ENCODE measurements at places on chromosomes 5 and 9.

DNA sequence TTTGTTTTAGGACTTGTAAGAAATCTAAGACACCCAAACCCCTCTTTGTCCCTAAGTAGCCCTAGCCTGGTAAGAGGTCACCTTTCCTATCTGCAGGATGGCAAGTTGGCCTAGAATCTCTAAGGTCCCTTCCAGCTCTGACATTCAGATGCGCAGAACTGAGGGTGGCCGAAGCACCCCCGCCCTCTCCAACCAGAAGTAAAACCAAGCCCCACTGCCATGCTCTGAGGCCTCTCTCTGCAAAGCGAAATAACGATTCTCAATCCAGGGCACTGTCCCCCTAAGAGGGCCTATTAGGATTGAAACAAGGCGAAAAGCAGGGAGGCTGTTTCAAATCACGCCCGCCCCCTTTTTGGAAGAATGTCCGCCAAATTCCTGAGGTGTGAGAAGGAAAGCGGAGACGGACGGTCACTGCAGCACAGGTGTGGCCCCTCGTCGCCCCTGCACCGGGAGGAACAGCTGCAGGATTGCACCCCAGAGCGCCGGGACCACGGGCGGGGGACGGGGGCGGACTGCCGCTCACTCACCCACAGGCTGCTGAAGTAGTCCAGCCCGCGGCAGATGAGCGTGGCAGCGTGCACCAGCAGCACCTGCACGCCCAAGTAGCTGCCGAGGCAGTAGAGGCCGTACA, 824 bp downstream of the TMEM245 start:
- DNase-seq: peak; percentile 71

DNA sequence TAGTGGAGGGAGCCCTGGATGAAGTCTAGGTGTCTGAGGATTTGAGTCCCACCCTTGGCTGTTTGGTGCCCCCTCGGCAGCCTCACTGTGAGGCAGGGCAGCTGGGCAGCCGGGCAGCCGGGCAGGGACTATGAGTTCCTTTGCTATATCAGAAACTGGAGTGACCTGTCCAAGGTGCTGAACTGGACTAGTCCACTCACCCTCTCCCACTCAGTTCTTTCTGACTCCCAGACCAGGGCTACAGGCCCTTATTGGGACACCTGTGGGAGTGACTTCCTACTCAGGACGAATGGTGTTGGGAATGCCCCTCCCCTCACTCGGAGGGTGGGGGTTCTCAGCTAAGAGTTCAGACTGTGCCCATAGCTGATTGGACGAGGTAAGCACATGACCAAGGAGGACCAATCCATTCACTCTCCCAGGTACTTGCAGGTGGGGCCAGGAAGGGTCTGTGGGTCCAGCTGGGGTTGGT, 34.1 kb upstream of the RAPGEF1 start:
- no peak for DNase-seq

GRCh38 chr5:137714946-137715345, 20.9 kb downstream of the KLHL3 start:
- no peak for DNase-seq

DNA sequence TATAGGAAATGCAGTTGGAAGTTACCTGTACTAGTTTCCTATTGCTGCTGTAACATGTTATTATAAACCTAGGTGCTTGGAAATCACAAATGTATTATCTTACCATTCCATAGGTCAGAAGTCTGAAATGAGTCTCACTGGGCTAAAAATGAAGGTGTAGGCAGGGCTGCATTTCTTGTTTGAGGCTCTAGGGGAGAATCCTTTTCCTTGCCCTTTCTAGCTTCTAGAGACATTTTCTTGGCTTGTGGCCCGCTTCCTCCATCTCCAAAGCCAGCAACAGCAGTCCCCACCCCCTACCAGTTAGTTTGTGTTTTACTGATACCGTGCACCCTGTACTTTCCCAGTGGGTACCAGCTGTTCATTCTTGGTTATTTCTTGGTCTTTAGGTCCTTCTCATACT, 153.3 kb downstream of the SLF1 start:
- no peak for DNase-seq

DNA sequence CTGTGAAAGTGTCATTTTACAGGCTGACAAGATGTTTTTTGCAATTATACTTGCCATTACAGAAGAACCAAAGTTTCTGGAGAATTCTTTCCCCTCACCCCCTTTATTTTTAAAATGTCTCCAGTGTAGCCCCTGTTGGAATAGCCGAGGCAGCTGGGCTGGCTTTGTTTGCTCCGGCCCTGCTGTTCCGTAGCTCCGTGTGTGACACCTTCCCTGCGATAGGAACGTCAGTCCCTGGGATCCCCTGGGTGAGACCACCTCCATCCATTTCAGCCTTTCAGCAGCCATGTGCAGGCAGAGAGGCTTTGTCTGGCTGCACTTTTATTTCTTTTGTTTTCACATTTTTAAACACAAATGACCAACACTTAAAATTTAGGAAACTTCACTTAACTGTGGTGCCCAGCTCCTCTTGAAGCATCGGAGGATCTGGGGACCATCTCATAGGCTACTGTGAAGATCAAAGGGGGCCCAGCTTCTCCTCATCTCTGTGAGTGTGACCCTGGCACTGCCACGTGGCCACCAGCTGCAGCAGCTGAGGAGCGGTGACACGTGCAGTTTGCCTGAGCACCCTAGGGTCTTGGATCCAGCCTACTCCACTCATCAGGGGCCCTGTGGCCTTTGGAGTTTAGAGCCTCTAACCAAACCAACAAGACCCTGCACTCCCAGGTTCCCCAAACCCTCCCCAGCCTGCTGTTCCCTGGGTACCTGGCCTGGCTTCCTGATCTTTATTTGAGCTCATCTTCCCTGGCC, 125.7 kb upstream of the RAPGEF1 start:
- no peak for DNase-seq

- no peak for DNase-seq
Observed at GRCh38 chr9:109270971-109271925, 49.6 kb downstream of the EPB41L4B start.

DNA sequence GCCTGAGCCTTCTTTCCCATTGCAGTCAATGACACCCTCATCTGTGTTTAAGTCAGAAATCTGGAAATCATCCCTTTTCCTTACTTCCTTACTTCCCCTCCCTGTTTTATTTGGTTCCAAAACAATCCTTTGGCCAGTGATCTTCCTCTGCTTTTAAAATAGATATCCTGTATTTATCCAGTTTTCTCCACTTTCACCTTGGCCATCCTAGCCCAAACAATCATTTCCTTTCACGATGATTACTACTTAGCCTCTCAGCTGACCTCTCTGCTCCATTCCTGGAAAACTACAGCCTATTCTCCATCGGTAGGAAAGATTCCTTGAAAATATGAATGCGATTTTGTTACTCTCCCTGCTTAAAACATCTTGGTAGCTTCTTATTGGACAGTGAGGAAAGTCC, 565.4 kb downstream of the TLR4 start:
- no peak for DNase-seq

DNA sequence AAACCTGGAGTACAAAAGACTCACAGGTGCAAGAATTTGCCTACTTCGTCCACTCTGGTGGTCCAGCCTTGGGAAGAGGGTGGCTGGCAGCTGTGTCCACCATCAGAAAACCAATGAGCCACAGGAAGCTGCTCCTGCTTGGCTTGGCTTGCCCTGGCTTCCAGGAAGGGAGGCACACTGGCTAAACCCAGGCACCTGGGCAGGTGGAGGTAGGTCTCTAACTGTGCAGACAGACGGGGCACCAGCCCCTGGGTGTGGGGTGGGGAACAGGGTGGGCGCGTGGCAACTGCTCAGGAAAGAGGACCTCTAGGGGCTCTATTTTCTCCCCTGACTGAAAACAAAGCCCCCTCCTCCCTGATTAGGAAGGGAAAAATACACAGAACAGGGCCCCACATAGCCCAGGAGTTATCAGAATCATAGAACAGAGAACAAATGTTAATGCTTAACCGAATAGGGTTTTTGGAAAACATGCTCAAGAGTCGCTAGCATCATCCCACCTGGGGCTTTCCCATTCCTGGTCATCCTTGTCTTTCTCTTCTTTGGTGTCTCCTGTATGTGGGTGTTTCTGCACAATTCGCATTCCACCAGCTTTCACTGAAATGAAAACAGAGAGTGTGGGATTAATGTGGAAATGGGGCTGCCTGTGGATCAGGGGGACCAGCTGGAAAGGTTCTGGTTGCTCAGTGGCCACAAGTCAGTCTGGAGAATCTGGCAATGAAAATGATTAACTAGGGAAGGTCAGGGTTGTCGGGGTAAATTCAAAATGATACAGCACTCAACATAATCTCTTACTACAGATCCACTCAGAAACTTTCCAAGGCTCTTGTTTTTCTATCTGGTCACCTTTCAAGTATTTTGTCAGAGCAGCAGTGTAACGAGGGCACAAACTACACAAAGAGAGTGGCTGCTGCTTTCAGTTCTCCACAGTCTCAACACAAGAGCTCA, 13.1 kb downstream of the DAP start:
- no peak for DNase-seq

- no peak for DNase-seq
Observed at GRCh38 chr9:72420783-72421182, 55.8 kb upstream of the ZFAND5 start.

DNA sequence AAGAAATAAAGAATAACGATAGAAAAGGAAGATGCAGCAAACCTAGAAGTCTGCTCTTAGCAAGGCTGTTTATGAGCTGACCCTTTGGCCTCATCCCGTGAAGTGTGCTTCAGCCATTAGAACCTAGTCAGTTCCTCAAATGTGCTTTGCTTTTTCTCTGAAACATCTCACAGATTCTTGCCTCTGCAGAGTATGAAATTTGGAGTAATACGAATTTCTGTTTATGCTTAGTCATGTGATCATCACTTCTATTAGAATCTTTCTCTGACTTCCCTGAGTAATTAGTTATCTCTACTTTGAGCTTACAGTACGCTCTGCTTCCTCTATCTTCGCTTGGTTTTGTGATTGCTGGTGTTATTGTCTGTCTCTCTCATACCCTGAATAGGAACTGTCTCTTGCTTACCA, 11.3 kb downstream of the CYSTM1 start:
- no peak for DNase-seq

DNA sequence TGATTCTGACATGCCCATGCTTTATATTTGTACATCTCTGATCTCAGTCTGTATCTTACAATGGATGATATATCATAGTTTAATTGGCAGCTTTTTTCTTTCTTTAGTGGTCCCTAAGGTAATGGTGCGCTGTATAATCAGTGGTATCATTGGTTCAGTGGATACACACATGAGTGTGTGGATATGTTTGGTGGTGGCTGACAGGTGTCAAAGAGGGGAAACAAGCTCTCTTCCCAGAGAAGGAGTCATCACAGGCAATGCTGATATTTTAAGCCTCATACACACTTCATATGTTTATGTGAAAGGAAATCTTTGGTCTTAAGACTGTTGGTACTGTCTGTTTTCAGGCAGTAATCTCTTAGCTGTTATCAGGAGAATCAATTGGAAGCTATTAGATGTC, 52.1 kb upstream of the KIAA1958 start:
- no peak for DNase-seq

DNA sequence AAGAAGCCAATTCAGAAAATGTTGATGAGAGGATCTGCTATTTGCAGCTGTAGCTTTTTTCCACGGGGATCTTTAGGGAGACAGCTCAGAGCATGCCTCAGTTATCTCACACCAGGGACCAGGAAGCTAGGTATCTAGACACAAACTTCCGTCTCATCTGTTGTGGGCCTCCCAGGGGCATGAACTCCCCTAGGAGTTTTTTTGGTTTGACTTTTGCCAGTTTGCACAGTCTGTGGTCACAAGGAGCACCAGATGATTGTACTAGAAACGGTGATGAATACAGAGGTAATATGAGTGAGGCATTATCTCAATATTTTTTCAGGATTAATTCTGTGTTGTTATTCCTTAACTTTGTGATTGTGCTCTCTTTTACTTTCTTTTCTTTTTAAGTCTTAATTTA, 533.2 kb upstream of the SEMA6A start:
- DNase-seq: no peak

DNA sequence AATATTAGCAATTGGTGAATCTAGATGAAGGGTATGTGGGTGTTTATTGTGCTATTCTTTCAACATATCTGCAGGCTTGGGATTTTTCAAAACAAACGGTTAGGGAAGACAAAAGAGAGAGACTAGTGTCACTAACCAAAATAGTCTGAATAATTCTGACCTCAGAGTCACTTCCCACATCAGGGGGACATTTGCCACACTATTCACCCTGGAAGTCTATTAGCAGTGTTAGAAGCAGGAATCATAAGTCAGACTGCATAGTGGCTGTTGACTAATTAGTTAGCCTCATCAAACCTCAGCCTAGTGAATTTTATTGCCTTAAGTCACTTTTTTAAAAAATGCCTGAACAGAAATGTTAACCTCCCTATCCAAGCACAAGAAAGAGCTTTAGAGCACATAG, 169.2 kb upstream of the RGMB start:
- no peak for DNase-seq

DNA sequence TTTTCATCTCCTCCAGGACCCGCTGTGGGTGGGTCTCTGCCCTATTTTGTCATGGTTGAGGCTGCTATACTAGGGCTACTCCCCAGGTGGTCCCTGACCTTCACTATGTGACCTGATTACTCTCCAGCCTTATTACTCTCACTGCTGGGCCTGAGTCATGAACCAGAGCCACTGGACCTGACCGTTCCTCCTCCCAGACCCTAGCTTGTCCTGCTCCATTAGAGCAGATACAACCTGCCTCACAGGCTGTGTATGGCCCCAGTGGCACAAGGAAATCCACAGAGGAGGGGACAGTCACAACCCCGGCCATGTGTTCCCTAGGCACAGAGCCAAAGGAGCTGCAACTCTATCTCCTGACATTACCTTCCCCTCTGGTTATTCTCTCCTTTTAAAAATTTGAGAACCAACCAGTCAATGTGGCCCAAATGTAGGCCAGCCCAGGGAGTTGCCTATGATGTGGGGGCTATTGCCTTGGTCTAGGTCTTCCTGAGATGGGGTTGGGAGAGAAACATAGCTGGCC, 96.0 kb upstream of the FSTL4 start:
- peak; percentile 45 for DNase-seq
